BJ (cell line): ENCODE measurements at places on chromosomes 13 and 19.

DNA sequence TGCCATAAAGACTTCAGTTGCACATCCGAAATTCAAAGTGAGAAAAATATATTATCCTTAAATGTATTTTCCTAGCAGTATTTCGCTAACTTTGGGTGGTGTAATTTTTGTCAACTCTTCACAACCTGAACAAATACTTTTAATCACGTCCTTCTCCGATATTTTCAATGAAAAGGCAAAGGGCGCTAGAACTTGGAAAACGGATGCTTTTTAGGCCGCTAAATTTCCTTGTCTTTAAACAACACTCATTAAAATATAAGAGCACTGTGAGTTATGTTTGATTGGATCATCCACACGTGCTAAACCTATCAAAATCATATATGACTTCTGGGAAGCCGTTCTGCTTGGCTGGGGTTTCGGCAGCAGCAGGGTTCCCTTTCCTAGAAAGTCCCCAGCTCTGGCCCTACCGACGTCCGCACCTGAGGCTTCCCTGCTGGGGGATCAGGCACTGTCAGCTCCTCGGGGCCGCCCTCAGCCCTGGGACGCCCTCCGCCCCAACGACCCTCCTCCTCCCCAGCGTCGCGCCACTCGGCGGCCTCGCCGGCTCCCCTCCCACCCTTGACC is 462 bp upstream of the MPHOSPH8 start:
- DNase-seq = no peak

DNA sequence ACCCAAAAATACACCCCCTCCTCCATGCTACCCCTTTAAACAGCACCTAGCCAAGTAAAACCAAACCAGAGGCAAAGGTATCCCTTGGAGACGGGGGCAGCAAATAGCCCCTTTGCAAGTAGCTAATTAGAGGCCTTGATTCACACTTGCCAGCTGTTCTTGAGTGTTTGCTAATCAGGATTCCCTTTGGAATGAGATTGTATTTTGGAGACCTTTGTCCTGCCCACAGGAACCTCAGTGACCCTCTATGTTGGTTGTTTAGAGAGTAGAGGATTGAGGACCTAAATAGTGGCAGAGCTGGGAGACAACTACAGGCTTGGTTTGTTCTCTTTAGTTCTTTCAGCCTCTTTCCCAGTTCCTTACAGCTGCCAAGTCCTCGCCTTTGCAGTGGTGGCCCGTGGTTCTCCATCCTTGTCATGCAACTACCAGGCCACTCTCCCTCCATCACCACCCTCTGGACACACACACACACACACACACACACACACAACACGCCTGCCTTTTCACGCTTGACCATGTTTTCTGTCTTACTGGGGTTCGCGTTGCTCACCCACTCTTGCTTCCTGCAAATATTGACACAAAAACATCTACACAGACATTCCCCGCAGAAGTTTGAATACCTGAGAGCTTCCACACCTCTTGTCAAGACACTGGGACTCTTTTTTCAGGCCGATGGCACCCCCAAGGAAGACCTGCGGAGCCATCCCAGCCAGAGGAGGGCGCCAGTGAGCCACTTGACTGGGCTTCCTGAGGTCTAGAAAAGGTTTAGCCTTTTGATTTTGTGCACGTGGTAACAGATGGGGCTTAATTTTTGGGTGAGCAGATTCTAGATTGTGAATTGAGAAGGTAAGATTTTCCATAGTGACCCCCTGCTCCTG is 80.0 kb upstream of the GPR183 start:
- no peak for DNase-seq

GRCh38 chr19:54426291-54426931 is 11.1 kb downstream of the TTYH1 start:
- no peak for DNase-seq

GRCh38 chr19:45789035-45789786 is 3.4 kb downstream of the DMWD start:
- DNase-seq = no peak

- no peak for DNase-seq
These were observed 907 bp downstream of the KDELR1 start for GRCh38 chr19:48390188-48391099.

DNA sequence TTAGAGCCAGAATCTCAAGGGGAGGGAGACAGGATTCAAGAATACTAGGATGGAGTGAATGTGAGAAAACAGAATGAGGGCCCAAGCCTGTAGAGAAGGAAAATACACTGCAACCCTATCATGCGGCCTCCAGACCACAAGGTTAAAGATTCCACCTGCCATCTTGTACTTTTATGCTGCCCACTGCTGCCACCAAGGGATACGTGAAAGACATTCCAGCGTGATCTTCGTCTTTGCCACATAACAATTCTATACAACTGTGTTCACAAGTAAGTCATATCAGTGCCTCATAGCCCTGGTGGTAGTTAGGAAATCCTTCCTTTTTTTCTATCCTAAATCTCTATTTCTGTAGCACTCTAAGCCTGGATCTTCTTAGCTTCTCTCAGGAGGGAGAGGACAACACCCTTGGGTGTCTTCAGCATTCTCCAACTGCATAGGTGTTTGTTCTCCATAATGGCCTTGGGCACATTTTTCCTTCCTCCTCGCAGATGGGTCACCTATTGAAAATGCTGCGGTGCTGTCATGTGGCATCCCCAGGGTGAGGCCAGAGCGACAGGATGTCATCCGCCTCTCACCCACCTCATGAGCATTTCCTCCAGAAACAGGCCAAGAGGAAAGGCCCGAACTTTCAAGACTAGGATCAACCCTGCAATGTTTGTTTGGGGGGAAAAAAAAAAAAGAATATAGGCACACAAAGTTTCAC is 13.6 kb downstream of the TPT1 start:
- no peak for DNase-seq

GRCh38 chr13:42981317-42981716 is 10.7 kb downstream of the EPSTI1 start:
- DNase-seq = no peak

DNA sequence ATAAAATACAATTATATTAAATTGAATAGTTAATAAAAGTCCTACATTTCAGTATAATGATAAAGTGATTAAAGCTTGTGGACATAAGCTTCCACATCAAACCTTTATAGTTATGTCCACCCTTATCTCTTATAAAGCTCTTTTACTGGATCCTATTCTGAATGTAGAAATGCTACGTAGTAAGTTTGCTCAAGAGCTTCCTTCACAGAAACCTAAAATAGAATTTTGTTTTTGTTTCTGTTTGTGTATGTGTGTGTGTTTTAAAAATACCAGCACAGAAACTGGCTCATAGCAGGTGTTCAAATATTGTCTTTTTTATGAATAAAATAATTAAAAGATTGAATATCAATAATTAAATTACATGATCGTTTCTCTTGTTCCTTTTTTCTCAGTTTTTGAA is 21.0 kb upstream of the UFM1 start:
- no peak for DNase-seq

DNA sequence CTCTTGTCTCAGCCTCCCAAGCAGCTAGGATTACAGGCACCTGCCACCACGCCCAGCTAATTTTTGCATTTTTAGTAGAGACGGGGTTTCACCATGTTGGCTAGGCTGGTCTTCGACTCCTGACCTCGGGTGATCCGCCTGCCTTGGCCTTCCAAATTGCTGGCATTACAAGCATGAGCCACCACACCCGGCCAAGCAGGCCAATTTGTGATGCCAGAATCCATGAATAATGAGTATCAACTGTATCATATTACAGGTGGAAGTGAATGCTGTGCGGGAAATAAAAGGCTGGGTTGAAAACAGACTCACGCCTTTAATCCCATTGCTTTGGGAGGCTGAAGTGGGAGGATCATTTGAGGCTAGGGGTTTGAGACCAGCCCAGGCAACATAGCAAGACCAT is 3.6 kb upstream of the NFILZ start:
- DNase-seq = no peak

DNA sequence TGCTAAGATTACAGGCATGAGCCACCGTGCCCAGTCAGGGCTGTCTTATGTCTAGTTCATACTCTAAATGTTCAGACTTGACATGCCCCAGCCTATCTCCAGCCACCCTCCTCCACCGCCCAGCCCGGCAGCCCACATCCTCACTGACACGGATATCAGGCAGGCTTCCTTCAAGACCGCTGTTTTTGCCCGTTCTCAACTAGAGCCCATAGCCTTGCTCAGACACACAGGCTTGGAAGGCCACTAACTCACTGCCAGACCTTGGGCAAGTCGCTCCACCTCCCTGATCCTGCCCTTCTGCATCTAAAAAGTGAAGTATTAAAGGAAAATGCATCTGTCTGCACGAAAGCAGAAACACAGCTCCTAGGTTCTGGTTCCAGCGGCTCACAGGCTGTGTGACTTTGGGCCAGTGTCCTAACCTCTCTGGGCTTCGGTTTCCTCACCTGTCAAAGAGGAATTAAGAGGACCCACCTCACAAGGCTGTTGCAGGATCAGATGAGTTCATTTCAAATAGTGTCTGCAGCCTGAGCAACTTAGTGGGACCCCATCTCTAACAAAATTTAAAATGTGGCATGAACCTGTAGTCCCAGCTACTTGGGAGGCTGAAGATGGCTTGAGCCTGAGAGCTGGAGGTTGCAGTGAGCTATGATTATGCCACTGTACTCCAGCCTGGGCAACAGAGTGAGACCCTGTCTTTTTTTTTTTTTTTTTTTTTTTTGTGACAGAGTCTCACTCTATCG is 14.5 kb upstream of the CERS4 start:
- no peak for DNase-seq

- DNase-seq = no peak
These were observed 423.2 kb downstream of the KLF5 start for GRCh38 chr13:73481886-73482445.

- DNase-seq = no peak
These were observed 29.6 kb upstream of the TNFSF11 start for GRCh38 chr13:42544246-42544926.

DNA sequence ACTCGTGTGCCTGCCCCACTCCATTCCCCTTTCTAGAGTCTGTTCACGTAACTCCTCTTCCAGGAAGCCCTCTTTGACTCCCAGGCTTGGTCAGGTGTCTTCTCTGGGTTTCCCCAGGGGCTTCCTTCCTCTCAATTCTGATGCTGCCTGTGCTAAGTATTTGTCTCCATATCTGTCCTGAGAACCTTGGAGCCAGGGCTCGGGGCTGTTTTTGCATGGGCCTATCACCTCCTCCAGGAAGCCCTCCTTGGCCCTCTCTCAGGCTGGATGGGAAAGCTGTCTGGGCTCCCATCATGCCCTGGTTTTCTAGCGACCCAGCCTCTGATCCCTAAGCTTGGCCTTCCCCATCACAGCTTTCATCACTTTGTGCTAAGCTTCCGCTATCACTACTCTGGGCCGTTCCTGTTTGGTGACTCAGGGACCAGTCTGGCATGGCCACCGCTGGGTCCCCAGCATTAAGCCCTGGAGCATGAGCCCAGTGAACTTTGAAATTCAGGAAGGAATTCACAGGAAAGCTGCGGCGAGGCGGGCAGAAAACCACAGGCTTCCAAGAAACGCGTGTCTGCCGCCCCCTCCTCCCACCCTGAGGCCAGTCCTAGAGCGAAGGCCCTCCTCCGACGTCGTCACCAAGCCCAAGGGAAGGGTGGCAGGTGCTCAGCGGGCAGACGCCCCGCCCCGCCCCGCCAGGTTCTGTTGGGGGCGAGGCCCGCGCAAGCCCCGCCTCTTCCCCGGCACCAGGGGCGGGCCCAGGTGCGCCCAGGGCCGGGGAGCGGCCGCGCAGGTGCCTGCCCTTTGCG is 486 bp upstream of the SPINT2 start:
- no peak for DNase-seq

GRCh38 chr19:13128583-13128982 is 10.5 kb downstream of the NACC1 start:
- DNase-seq = no peak

GRCh38 chr13:96794669-96795068 is 199.6 kb downstream of the OXGR1 start:
- no peak for DNase-seq

- DNase-seq = no peak
These were observed 43.0 kb downstream of the CACNA1A start for GRCh38 chr19:13463296-13463695.

- no peak for DNase-seq
These were observed 111.1 kb downstream of the STARD13 start for GRCh38 chr13:33174491-33174890.

DNA sequence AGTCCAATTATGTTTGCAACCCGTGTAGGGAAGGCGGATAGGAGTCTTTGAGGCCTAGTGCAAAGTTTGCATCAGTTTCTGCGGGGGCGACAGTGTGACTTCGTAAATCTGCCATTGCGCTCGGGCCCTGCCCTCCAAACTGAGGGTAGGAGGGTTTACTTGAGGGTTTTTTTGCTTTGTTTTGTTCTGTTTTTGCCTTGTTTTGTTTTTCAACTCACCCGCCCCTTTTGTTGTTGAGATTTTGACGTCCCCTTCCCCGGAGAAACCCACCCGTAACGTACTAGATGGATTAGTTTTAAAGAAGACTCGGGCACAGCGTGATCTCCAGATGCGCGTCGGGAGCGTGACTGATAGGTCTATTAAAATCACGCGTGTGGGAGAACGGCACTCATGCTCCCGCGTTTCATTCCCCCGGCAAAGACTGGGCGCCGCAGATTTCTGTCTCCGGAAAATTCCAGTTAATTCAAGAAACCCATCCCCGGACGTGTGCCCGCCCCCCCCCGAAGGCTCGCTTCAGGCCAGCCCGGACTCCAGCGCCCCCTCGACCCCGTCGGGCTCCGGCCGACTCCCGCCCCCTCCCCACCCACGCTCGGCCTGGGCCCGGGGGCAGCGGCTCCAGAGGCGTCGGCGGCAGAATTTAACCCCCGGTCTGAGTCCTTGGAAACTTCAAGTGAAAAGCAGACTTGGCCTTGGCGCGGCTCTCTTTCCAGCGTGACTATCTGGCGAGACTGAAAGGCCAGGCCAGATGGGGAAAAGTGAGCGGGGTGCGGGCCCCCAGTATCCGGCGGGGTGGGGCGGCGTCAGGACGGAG is 5.0 kb downstream of the SOX1 start:
- DNase-seq = no peak

DNA sequence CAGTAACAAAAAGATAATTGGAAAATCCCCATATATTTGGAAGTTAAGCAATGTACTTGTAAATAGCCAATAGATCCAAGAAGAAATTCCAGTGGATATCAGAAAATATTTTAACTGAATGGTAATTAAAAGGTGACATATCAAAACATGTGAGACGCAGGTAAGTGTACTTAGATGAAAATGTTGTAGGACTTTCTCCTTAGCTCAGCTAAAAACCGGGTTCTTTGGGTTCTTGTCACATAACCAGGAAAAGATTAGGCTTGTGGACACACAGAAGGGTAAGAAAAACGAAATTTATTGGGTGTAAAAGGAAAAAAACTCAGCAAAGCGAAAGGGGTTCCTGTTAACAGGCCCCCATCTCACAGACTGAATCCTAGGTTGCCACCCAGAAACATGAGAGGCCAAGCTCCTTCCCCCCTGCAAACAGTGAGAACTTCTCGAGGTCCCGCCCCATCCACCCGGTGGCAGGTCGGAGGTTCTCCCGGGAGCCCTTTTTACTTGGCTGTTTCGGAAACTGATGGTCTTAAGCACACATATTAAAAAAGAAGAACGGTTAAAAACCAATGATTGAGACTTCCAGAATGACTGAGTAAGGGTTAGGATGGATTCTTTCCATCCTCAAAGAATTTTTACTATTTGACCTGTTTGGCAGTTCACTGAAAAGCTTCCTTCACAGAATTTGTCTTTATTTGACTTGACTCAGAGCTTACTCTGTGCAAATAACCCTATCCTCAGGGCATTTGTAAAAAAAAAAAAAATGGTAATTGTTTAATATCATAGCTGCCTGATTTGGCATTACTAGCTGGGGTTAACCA is 3.1 kb upstream of the CCDC70 start:
- DNase-seq = no peak
